Activated naive CD4-positive, alpha-beta T cell treated with anti-CD3 and anti-CD28 coated beads, Interleukin-2, amount 10 ng/mL, durations not matched to agents 7 days and 5 days (primary cell): ENCODE measurements at places on chromosomes 16 and 17.

DNA sequence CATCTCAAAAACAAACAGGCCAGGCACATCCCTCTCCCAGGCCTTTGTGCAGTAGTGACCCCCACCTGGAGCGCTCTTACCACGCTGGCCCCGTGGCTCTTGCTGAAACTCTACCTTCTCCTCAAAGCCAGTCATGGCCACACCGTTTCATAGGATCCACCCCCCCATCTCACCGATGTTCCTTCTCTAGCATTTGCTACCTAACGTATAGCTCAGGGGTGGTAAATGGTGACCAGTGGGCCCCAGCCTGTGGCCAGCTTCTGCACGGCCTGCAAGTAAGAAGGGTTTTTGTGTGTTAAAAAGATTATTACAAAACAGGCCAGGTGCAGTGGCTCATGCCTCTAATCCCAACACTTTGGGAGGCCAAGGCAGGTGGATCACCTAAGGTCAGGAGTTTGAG, 43.8 kb downstream of the RMI2 start:
- H3K4me1 ChIP-seq = peaks cover 19% of the 10 kb centered on the region
- H3K36me3 ChIP-seq = no peaks in the 10 kb centered on the region
- no peak for DNase-seq
- H3K27ac ChIP-seq = no peak overlapping the region
- H3K27me3 ChIP-seq = peaks cover 18% of the 10 kb centered on the region
- no peak overlapping the region for H3K4me3 ChIP-seq

GRCh38 chr17:80819422-80820164, 172.0 kb upstream of the CHMP6 start:
- no peaks in the 10 kb centered on the region for H3K27me3 ChIP-seq
- H3K4me1 ChIP-seq = peaks cover 81% of the 10 kb centered on the region
- H3K4me3 ChIP-seq = peak overlapping the region; percentile 16
- DNase-seq = peak; percentile 53
- peaks cover 69% of the 10 kb centered on the region for H3K36me3 ChIP-seq

- H3K4me1 ChIP-seq = no peaks in the 10 kb centered on the region
Observed at GRCh38 chr17:49093131-49093530, 39.4 kb upstream of the B4GALNT2 start.

- H3K36me3 ChIP-seq = no peaks in the 10 kb centered on the region
- H3K4me3 ChIP-seq = no peak overlapping the region
- DNase-seq = no peak
- H3K27ac ChIP-seq = no peak overlapping the region
- peaks cover 6% of the 10 kb centered on the region for H3K4me1 ChIP-seq
Observed at GRCh38 chr16:4166821-4167220, 50.6 kb upstream of the ADCY9 start.

DNA sequence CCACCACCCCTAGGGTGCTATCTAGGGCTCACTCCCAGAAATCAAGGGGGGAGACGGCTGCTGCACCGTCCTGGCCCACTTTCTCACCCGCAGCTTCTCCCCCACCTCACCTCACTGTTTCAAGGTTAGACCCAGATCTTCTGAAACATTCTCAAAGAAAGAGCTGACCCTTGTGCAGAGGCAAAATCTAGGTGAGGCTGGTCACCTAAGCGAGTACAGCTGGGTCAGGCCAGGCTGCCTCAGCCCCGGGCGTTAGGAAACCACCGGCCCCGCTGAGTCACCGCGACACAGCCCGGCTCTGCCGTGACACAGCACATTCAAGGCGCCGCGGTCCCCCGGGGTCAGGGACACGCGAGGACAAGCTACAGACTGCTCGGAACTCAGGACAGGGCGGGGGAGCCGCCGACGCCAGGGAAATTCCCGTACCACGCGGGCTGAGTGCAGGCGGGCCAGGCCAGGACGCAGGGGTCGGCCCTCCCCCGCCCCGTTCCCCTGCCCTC, 27.1 kb downstream of the GNPTG start:
- H3K27me3 ChIP-seq = no peaks in the 10 kb centered on the region
- peak overlapping the region; percentile 68 for H3K4me3 ChIP-seq
- peak; percentile 66 for DNase-seq

DNA sequence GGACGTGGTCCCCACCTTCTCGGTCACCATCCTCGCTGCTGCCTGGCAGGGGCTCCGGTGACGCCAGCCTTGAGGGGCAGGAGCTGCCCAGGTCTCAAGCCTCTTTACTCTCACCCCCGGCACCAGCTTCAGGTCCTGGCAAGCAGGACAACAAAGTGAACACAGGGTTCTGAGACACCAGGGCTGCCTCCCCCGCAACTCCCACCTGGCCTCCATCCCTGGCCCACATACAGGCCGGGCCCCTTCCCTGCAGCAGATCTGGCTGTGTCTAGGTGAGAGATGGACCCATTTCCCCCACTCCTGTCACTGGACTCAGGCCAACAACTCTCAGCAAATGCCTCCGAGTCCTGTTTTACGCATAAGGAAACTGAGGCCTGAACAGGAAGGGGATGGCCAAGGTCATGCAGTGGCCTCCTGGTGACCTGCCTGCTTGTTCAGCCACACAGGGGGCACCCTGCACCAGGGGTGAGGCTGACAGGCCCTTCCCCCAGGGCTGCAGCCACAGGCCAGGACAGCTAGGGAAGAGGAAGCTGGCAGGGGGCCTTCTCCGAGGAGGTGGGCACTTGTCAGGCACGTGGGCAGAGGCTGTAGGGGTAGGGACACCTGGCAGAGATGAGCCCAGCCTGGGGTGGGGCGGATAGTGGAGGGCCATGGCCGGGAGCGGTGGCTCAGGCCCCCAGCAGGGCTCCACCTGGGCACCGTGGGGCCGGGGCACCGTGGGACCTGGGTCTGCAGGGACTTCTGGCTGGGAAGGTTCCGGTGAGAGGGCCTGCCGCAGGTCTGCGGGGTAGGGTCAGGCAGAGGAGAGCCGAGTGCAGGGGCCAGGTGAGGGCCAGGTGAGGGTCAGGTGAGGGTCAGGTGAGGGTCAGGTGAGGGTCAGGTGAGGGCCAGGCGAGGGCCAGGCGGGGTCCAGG, 46.7 kb upstream of the PVALEF start:
- H3K36me3 ChIP-seq = no peaks in the 10 kb centered on the region
- H3K27ac ChIP-seq = no peak overlapping the region
- peak overlapping the region; percentile 24 for H3K4me3 ChIP-seq
- no peak for DNase-seq
- peaks cover 3% of the 10 kb centered on the region for H3K4me1 ChIP-seq

- peaks cover 17% of the 10 kb centered on the region for H3K27me3 ChIP-seq
- no peaks in the 10 kb centered on the region for H3K36me3 ChIP-seq
- no peak for DNase-seq
- peaks cover 34% of the 10 kb centered on the region for H3K4me1 ChIP-seq
- H3K27ac ChIP-seq = no peak overlapping the region
Observed at GRCh38 chr16:79081297-79082066, 519.1 kb downstream of the MAF start.

GRCh38 chr17:11639736-11640462, 41.6 kb downstream of the DNAH9 start:
- no peak overlapping the region for H3K27ac ChIP-seq
- H3K27me3 ChIP-seq = no peaks in the 10 kb centered on the region

- no peak overlapping the region for H3K4me3 ChIP-seq
- H3K36me3 ChIP-seq = no peaks in the 10 kb centered on the region
- no peak overlapping the region for H3K27ac ChIP-seq
- no peak for DNase-seq
- no peaks in the 10 kb centered on the region for H3K27me3 ChIP-seq
Observed at GRCh38 chr16:66107661-66108060, 258.8 kb upstream of the CDH5 start.

DNA sequence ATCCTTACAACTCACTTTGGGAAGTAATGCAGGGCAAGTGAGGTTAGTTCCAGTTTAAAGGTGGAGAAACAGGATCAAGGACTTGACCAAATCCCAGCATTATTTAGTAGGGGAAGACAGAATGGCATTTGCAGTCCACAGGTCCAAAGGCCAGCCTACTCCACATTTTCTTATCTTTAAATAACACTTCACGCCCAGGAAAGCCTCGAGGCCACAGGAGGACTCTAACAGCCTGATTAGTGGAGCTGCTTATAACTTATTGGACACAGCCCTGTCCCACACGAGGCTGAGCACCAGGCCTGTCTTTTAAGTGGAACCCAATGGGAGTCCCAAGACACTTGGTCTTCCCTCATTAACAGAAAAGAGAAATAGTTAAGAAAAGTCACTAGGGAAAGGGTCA, 12.1 kb upstream of the HYDIN start:
- H3K4me1 ChIP-seq = no peaks in the 10 kb centered on the region
- H3K4me3 ChIP-seq = no peak overlapping the region
- DNase-seq = no peak
- H3K27me3 ChIP-seq = no peaks in the 10 kb centered on the region

GRCh38 chr16:47847220-47847970, 308.4 kb downstream of the ABCC12 start:
- no peak for DNase-seq
- H3K27ac ChIP-seq = no peak overlapping the region
- no peaks in the 10 kb centered on the region for H3K27me3 ChIP-seq
- no peaks in the 10 kb centered on the region for H3K36me3 ChIP-seq

DNA sequence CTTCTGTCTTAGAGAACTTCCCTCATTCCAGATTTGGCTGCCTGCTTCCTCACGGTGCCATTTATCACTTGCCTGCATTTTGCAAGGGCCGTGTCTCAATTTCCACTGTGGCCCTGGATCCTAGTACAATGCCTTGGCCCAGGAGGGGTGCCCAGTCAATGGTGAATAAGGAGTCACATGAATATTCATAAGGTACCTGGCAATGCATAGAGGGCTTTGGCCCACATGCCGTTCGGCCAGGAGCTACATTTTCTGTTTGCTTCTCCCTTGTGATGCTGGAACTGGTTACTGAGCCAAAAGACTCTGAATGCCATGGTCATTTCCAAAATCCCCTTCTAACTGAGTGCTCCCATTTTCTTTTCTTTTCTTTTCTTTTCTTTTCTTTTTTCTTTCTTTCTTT, 4.8 kb upstream of the PIRT start:
- no peaks in the 10 kb centered on the region for H3K36me3 ChIP-seq
- H3K4me1 ChIP-seq = peaks cover 8% of the 10 kb centered on the region
- no peak overlapping the region for H3K4me3 ChIP-seq
- DNase-seq = no peak

DNA sequence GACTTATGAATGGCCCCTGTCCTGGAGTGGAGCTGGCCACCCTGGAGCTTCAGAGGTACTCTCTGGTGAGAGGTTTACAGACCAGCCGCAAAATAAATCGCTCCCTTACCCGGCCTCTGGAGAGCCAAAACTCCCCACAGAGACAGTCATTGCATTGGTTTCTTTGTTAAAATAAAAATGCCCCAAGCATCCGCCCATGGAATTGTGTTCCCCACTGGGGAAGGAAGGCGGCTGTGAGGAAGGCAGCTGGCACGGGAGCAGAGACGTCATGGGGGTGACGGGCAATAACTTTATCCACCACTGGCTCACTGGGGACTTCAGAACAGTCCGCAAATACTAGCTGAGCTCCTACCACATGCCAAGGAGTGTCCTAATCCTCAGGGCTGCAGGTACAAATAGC, 266.2 kb upstream of the FOXF1 start:
- H3K36me3 ChIP-seq = no peaks in the 10 kb centered on the region
- H3K27me3 ChIP-seq = peaks cover 27% of the 10 kb centered on the region
- no peak overlapping the region for H3K27ac ChIP-seq
- H3K4me3 ChIP-seq = no peak overlapping the region
- no peak for DNase-seq

- peak; percentile 81 for DNase-seq
- H3K27ac ChIP-seq = peak overlapping the region; percentile 88
- no peaks in the 10 kb centered on the region for H3K27me3 ChIP-seq
- peaks cover 45% of the 10 kb centered on the region for H3K36me3 ChIP-seq
Observed at GRCh38 chr17:78665952-78666920, 89.0 kb upstream of the DNAH17 start.

DNA sequence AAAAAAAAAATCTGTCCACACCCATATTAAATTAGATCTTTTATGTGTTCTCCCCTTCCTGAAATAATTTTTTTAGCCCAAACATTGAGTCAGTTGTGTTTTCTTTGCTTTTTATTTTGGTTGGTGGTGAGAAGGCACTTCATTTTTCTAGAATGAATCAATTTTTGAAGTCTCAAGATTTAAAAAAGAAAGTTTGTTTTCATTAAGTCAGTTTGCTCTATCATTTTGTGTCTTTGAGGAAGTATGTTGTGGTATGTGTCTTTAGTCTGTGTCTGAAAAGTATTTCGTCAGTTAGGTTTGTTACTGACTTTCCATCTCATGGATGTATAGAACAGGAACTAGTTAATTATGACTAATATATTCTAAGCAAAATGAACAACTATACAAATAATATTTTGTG, 3.8 kb downstream of the IGF2BP1 start:
- peaks cover 97% of the 10 kb centered on the region for H3K27me3 ChIP-seq
- no peak overlapping the region for H3K27ac ChIP-seq
- peaks cover 1% of the 10 kb centered on the region for H3K36me3 ChIP-seq
- no peak overlapping the region for H3K4me3 ChIP-seq
- H3K4me1 ChIP-seq = peaks cover 25% of the 10 kb centered on the region
- DNase-seq = no peak

DNA sequence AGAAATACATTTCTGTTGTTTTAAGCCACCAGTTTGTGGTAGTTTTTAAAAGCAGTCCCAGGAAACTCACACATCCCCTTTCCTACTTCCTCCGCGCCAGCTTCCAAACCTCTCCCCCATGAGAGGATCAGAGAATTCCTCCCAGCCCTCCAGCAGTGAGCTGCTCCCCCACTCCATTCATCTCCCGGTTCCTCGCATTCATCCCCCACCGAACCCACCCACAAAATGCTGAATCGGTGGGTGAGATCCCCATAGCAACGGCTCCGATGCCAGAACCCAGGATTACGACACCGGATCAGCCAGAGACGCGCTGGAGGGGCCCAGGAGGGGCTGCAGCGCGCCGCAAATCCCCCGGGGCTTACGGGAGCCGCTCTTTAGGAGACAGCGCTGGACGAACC, 251.4 kb upstream of the RPL38 start:
- H3K36me3 ChIP-seq = no peaks in the 10 kb centered on the region
- no peak for DNase-seq
- H3K4me3 ChIP-seq = no peak overlapping the region
- no peaks in the 10 kb centered on the region for H3K4me1 ChIP-seq

DNA sequence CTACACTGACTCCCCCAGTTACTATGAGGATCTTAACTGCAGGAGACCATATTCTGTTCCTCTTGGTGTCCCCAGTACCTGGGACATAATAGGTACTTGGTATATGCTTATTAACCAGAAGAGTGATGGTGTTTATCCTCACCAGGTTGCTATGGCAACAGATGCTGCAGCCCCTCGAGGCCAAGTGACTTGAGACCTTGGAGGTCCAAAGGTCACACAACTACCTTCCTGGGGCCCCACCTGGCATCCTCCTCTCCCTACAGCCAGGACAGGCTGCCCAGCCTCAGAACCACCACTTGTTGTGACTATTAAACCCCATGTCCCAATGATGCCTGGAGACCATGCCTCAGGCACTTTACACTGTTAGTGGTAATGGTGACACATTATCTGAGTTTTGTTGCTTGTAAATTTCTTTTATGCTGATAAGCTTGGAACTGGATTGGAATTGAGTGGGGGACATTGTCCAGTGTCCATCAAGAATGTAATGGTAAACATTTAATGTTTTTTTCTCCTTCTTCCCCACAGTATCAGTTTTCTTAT, 189.4 kb downstream of the CCDC182 start:
- no peak overlapping the region for H3K4me3 ChIP-seq
- peaks cover 7% of the 10 kb centered on the region for H3K4me1 ChIP-seq
- no peak overlapping the region for H3K27ac ChIP-seq

- H3K27me3 ChIP-seq = peaks cover 62% of the 10 kb centered on the region
- no peaks in the 10 kb centered on the region for H3K36me3 ChIP-seq
- H3K27ac ChIP-seq = no peak overlapping the region
- H3K4me1 ChIP-seq = peaks cover 8% of the 10 kb centered on the region
- no peak for DNase-seq
Observed at GRCh38 chr17:80980397-80981061, 11.1 kb upstream of the CHMP6 start.

GRCh38 chr17:78999056-78999768, 10.4 kb downstream of the CANT1 start:
- H3K27me3 ChIP-seq = no peaks in the 10 kb centered on the region
- H3K36me3 ChIP-seq = peaks cover 41% of the 10 kb centered on the region
- peaks cover 3% of the 10 kb centered on the region for H3K4me1 ChIP-seq
- peak; percentile 8 for DNase-seq
